ENCODE measurements at places on chromosomes 11 and 22.

GRCh38 chr11:119352857-119353260 lies 6.4 kb upstream of the MFRP start:
- DNase-seq: no peak

- DNase-seq: no peak
Measured at GRCh38 chr22:50202130-50202666, 1.4 kb downstream of the SELENOO start.

DNA sequence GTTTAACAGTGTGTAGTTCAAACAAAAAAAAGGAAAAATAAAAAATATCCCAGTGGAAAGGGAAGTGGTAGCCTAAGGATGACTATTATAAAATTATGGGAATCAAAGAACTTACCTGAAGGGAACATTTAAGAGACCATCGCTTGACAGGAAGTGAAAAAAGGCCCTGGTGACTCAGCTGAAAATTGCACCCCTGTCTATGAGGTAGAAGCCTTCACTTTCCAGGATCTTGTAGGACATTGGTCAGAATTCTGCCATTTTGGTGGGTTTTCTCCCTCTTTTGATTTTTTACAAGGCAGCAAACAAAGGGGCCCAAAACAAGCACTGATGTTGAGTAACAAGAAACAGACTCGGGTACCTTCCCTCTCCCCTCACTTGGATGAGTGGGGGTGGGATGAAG lies 15.6 kb downstream of the DDX17 start:
- DNase-seq: no peak

GRCh38 chr11:17658211-17658610 lies 61.2 kb upstream of the MYOD1 start:
- DNase-seq: no peak

- DNase-seq: no peak
Measured at GRCh38 chr11:80872116-80872728, 1431.4 kb upstream of the TENM4 start.

GRCh38 chr11:124793466-124794278 lies 6.5 kb downstream of the MSANTD2 start:
- no peak for DNase-seq

DNA sequence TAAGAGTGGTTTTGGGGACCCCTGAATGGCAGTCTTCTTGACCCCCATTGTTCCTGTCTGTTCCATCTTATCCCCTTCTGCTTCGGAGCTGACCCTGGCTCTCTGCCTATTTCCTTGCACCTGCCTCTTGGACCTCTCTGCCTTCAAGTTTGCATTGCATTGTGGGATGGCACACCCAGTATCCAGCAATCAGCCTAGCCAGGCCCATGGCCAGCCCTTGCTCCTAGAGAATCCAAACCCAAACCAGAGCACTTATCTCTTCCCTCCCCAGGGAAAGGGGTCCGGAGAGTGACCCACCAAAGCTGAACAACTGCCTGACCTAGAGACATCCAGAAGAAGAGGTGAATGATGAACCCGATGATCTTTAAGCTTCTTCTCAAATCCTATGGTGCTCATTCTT lies 607.3 kb upstream of the CADM1 start:
- no peak for DNase-seq

DNA sequence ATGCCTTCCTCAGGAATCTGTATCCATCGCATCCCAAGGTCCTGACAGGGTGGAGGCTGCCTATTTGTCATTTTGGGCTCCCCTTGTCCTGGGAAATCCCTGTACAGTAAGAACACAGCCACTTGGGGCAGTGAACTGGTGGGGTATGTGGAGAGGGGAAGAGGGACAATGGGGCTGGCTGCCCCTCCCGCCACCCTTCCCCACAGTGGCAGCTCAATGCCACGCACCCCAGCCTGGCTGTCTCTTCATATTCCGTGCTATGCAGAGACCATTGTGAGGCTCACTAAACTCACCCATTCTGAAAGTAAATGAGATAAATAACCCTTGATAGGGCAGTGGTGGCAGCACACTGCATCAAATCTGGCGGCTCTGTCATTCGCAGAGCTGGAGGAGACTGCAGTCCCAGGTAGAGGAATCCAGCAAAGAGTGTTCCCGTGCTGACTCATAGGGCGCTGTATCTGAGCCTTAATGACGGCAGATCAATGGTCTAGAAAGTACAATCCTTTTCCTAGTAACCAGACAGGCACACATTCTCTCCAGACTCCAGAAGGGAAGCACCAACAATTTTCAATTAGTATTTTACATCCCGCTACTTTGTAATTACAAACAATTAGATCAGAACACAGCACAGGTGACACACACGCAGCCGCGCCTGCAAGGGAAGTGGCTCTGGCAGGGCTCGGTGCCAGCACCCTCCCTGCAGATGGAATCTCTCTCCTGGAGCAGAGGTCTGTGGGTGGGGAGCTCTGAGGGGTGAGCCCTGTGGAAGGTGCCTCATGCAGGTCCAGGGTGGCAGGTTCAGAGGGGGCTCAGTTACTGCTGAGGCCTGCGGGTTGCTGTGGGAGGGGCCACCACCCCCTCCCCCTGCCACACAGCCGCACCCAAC lies 167.9 kb upstream of the B3GAT1 start:
- DNase-seq: no peak

DNA sequence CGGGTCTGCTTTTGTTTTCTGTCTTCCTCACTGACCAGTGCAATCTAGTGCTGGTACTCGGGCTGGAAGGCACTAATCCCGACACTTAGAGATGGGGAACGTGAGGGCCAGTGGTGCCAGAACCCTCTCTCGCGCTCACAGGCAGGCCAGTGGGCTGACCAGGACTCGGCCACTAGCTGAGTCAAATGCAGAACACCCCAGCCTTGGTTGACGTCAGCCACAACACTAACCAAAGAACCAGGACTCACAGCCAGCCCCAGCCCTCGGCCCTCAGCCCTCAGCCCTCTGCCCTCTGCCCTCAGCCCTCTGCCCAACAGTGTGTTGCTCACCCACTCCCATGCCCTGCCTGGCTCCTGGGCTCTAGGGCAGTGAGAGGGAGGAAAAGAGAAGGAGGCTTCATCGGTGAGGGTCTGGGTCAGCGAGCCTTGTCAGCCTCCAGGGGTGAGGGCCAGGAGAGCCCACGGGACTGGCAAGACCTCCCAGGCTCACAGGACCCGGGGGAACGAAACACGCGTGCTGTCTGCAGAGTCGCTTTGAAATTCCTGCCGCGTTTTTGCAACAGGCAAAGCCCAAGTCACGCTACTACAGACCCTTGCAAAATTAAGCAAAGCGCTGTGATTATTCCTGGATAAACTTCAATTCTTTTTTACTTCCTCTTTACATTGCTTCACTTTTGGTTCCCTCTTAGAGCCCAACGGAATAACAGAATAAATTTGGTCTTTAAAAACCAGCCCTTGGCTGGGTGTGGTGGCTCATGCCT lies 27.5 kb downstream of the KIAA0930 start:
- DNase-seq: no peak

DNA sequence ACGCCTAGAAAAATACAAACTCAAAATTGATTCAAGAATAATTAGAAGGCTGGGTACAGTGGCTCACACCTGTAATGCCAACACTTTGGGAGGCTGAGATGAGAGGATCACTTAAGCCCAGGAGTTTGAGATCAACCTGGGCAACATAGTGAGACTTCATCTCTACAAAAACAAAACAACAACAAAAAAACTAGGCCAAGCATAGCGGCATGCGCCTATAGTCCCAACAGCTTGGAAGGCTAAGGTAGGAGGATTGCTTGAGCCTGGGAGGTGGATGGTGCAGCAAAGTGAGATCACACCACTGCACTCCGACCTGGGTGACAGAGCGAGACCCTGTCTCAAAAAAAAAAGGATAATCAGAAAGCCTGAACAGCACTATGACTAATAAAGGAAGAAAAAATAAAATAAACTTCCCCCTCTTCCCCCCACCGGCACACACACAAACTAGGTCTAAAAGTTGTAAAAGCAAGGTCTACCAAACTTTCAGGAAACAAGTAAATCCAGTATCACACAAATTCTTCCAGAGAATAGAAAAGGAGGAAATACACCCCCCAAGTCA lies 35.8 kb downstream of the RRAS2 start:
- DNase-seq: no peak

- DNase-seq: no peak
Measured at GRCh38 chr11:30991802-30992512, 377.6 kb downstream of the DCDC1 start.

Data from GM04504 (cell line).